ENCODE measurements at places on chromosomes 5 and 9.

GRCh38 chr5:91293131-91293530, 90.0 kb downstream of the ARRDC3 start:
- DNase-seq: peak; percentile 17

GRCh38 chr9:138058181-138058580, 180.6 kb downstream of the CACNA1B start:
- no peak for DNase-seq

GRCh38 chr9:38008168-38009034, 60.6 kb downstream of the SHB start:
- DNase-seq: peak; percentile 76

GRCh38 chr9:129962889-129963703, 79.9 kb downstream of the FNBP1 start:
- DNase-seq: peak; percentile 26

DNA sequence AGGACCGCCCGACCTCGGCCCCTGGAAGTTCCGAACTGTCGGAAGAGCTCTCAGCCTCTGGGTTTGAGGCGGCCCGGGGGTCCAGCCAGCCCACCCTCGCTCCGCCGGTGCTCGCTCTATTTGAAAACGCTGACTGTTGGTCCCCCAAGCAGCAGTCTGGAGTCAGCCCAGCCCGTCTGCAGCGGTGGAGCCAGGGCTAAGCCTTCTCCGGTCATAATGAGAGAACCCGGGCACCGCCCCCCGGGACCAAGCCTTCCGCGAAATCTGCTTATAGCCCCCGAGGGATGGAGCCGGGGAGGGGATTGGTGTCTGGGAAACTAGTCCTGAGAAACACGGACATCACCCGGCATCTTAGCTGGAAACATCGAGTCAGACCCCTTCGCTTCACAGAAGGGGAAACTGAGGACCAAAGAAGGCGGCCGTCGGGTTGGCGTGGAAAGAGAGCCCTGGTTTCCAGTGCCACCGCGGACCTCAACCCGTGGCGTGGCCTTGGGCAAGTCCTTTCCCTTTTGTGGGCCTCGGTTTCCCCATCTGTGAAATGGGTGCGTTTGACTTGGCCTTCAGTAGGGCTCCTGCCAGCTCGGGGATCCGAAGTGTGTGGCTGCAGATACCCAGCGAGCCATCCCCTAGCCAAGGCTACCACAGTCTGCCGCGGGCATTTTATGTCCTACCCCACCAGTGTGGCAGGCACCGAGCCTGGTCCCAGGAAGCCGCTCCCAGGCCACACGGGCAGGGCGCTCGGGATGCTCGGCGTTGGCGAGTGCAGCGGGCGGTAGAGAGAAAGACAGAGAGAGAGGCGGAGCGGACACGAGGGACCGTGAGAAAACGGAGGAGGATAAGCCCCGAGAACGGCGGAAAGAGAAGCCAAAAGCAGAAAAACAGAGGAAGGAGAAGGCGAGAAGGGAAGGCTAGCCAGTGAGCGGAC, 857 bp downstream of the ADAM19 start:
- DNase-seq: peak; percentile 46

GRCh38 chr5:180977852-180978251, 10.8 kb upstream of the BTNL3 start:
- no peak for DNase-seq

DNA sequence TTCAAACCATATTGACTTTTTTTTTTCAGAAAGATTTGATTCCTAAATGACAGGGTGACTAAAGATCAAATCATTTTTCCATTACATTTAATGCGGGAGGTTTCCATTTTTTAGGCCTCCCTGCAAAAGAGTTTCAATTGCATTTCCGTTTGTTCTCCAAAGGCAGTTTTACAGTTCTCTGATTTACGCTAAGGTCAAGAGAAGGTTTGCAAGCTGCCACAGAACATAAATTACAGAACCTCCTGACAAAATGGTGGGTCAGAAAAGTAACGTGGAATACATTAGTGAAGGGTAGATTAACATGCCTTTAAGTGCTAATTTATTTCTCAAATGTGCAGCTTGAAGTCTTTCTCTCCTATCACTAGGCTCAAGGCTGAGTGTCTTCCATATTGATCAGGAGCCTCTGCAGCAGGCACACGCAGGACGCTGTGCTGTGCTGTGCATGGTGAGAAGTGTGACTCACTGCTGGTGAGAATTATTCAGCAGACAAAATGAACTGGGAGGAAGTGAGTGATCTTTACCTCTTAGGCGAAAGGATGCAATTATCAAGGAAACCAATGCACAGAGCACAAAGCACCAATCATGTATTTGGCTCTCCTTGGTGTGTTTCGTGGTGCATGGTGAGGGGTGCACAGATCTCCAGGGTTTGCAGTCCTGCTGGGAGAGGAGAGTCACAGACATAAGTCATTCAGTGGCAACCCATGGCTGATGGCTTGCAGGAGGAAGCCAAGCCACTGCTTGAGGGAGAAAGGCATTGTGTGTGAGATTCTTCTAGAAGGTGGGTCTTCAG, 136.3 kb downstream of the TENT4A start:
- DNase-seq: no peak

GRCh38 chr9:137708590-137709284, 89.9 kb downstream of the EHMT1 start:
- no peak for DNase-seq

- no peak for DNase-seq
These were observed 346.9 kb downstream of the ZSWIM6 start for GRCh38 chr5:61678966-61679365.

DNA sequence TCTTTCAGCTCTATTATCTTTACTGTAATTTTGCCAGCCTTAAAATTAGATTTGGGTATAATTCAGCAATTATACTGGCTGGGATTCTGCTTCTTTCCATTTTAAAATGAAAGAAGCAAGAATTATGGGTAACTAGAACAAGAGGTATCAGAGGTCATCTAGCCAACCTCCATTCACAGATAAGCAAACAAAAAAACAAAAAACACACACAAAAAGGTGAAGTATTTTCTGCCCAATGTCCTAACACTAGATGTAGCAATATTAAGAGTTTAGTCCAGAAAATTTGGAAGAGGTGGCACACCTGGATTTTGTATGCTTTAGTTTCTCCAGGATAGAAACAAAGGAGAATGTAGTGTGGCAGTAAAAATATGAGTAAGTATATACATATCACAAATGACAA, 68.1 kb upstream of the ANXA1 start:
- DNase-seq: no peak

DNA sequence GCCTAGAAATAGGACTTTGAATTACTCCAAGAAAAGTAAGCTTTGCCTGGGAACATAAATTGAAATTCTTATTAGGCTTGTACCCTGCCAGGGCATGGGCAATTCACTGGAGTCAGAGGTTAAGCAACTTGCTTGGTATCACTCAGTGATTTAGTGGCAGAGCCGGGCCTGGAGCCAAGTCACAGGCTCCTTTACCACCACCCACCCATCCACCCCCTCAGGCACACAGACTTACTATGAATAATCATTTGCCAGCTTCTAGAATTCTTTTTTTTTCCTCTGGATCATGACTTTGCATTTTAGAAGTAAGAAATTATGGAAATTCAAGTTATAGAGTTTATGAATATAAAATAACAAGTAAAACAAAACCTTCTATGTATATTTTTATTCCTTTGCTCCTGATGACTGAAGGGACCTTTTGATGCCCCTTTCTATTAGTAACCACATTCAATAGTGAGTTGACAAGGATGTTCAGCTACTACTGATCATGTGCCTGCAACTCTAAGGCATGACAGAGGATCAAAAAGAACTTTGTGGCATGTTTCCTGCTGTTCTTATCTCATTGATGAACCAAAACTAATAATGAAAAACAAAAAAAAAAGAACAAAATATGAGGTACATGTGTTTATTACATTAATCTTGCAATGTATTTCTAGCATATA, 614.7 kb downstream of the TLR4 start:
- DNase-seq: no peak

DNA sequence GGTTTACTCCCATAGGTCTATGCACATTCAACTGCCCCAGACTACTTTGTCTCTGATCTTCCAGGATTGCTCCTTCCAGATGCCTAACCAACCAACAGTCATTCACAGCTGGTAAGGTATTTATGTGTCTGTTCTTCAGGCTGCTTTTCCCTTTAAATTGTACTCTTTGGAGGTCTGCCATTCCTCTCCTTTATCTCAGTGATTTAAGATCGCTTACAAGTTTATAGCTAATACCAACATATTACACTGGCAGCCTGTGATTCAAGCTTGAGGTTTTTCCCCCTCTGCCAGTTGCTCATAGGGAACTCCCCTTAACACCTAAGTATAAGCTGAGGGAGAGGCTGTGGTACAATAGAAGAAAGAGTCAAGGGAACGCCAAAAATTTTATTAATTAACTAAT, 711.7 kb upstream of the EDIL3 start:
- DNase-seq: no peak

DNA sequence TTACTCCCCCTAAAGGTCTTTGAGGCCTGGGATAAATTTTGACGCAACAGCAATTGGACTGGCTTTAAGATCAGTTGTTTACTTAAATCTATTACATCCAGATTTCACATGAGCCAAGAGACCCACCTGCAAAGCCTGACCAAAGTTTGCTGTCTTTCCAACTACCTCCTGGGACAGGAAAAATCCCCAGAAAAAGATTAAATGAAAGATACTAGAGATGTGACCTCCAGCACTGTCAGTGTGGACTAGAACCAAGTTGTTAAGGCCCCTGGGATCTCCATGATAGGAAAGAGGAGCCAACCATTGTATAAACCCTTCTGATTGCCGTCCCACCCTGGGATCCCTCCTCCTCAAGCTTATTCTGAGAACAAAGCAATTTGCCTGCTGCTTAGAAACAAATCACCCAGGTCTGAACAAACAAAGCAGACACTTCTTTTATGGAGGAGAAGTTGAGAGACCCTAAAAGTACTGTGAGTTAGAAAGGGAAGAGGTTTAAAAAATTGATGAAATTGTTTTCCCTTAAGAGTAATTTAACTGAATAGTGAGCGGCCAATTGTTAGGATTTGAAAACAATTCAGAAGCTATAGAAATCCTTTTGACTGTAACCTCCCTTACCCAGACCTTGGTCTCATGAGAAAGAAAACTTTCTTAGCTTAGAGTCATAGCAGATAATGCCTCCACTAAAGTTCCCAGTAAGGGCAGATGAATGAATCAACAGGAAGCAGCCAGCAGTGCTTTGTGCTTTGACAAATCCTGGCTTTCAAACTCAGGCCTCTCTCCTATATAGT, 255.2 kb downstream of the TMEM167A start:
- DNase-seq: no peak

DNA sequence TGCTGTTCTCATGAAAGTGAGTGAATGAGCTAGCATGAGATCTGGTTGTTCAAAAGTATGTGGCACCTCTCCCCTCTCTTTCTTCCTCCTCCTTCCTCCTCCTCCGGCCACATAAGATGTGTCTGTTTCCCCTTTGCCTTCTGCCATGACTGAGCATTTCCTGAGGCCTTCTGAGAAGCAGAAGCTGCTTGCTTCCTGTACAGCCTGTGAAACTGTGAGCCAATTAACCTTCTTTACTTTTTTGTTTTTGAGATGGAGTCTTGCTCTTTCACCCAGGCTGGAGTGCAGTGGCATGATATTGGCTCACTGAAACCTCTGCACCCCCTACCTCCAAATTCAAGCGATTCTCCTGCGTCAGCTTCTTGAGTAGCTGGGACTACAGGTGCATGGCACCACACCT, 6.1 kb downstream of the S100Z start:
- no peak for DNase-seq

DNA sequence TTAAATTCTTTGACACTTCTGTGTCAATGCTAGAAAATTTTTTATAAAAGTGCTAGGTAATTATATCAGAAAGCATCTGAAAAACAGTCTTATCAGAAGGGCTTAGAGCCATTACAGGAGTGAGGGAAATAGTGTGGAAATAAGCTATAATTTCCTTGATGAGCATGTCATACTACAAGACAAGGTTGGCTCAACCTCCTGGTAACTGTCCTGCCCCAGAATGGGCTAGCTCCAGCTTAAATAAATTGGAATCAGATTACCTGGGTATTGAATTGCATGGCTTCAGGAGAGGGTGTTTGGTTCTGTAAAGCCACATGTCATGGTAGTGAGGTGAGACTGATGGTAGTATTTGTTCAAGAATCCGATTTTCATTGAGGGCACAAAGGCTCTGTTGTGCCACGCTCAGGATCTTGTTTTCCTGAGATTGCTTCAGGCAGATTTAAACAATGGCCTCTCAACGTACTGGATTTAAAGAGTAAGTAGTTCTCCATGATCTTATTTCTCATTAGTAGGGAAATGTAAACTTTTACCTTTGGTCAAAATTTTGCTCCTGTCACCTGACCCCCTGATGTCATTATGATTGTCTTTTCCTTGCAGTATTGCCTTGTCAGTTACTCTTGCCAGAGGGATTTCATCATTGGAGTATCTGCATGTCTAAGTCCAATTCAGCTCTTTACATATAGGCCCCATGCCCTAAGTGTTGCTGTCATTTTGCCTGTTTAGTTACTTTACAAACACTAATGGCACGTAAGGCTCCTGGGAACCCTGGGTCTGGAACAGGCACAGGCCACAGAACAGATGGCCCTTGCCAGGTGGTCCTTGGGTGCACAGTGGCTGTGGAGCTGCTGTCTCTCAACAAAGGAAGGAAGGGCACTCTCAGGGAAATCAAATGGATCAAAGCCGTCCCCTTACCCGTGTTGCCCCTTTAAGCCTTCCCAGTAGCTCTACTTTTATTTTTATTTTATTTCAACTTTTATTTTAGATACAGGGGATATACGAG, 21.3 kb downstream of the TRIO start:
- no peak for DNase-seq

DNA sequence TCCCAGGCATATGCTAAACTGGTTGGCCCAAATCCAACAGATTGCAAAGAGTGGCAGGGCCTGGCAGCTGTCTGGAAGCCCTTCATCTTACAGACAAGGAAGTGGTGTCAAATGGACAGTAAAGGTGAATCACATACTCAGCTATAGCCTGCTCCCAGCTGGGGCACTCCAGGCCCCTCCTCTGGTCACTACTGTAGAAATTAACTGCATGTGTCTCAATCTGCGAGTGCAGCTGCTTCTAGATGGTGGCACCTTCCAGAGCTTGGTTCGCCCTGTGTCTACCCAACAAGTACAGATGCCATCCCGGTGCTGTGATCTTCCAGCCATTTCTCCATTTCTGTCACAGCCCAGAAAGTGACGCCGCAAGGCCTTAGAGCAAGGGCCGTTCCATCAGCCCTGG, 50.2 kb downstream of the OTULIN start:
- DNase-seq: no peak

- DNase-seq: no peak
These were observed 27.2 kb upstream of the SCGB3A1 start for GRCh38 chr5:180618487-180618828.

GRCh38 chr9:16611983-16612382, 258.5 kb downstream of the BNC2 start:
- DNase-seq: peak; percentile 15

- DNase-seq: no peak
These were observed 14.7 kb upstream of the OSMR start for GRCh38 chr5:38831117-38831516.

- no peak for DNase-seq
These were observed 72.2 kb downstream of the PTPDC1 start for GRCh38 chr9:94156348-94157049.

- DNase-seq: no peak
These were observed 40.6 kb downstream of the PHAX start for GRCh38 chr5:126641387-126641786.

DNA sequence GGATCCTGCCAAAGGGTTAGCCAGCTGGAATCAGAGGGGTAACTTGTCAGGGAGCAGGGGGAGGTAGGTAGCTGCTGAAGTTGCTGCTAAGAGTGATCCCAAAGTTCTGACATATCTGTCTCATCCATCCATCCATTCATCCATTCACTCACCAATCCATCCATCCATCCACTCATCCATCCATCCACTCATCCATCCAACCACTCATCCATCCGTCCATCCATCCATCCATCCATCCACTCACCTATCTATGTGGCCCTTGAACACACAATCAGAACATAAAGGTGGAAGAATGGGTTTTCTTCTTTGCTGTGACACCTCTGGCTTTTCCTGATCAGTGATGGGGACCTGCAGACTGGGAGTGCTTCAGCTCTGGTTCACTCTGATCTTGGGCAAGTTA, 3.0 kb upstream of the C5orf52 start:
- DNase-seq: no peak
